Gastrocnemius medialis (tissue), 4 donors: ENCODE measurements at places on chromosomes 16 and 17. TPM values are rescaled to one million over a fixed set of nuclear protein-coding genes. Genes with fewer than 3 reads are reported as not detected.

DNA sequence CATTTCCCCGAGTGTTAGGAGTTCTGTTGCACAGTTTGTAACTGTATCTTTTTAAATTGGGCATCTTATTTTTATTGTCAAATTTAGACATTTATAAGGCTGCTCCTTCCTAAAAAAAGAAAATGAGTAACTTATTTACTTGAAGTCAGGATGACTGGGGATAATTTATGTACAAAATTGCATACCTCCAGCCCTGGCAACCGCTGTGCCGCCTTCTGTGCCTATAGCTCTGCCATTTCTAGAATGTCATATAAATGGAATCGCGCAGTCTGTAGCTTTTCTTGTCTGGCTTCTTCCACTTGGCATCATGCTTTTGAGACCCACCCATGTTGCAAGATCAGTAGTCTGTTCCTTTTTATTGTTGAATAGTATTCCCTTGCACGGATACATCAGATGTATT, 29.0 kb upstream of the GAA start:
- H3K27me3 ChIP-seq: no peaks in the 10 kb centered on the region
- H3K4me1 ChIP-seq: peaks cover 6% of the 10 kb centered on the region
- no peak overlapping the region for H3K4me3 ChIP-seq
- DNase-seq: no peak
- peak overlapping the region; percentile 83 for H3K27ac ChIP-seq
- H3K36me3 ChIP-seq: no peaks in the 10 kb centered on the region

GRCh38 chr17:29835435-29836351, 94.3 kb downstream of the SSH2 start:
- no peaks in the 10 kb centered on the region for H3K36me3 ChIP-seq
- peaks cover 4% of the 10 kb centered on the region for H3K4me1 ChIP-seq
- H3K4me3 ChIP-seq: no peak overlapping the region
- H3K27ac ChIP-seq: no peak overlapping the region

GRCh38 chr17:17890773-17891759, 54.3 kb upstream of the SREBF1 start:
- no peaks in the 10 kb centered on the region for H3K27me3 ChIP-seq
- no peak overlapping the region for H3K4me3 ChIP-seq
- H3K27ac ChIP-seq: no peak overlapping the region
- H3K36me3 ChIP-seq: peaks cover 6% of the 10 kb centered on the region

- no peaks in the 10 kb centered on the region for H3K36me3 ChIP-seq
- no peaks in the 10 kb centered on the region for H3K27me3 ChIP-seq
- no peak overlapping the region for H3K4me3 ChIP-seq
- H3K4me1 ChIP-seq: peaks cover 9% of the 10 kb centered on the region
- no peak for DNase-seq
- no peak overlapping the region for H3K27ac ChIP-seq
Measured at GRCh38 chr17:57528058-57528451, 217.0 kb downstream of the CCDC182 start.

DNA sequence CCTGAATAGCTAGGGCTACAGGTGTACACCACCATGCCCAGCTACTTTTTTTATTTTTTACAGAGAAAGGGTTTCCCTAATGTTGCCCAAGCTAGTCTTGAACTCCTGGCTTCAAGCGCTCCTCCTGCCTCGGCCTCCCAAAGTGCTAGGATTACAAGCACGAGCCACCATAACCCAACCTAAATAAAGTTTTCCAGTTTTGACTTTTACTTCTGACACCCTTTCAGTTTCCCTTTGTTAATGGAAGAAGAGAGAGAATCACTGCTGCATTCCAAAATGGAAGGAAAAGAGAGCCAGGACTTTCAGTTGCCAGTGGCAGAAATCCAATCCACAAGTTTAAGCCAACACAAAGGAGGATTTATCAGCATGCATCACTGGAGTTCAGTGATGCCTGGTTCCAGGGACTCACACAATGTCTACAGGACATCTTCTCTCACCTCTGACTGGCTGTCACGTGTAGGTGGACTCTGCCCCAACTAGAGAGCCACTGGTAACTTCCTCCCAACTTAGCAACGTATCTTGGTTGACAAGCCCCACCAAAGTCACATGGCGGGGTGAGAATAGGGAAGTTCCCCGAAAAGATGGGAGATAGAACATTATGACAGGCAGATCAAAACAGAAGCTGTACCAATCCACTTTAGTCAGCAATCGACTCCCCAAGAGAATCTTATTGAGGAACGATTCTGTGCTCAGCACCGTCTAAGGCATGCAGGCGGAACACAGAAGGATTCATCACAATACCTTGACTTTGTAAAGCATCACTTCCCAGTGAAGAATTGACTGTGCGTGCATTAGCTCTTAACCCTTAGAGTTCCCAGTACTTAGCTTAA, 46.5 kb downstream of the GAS7 start:
- DNase-seq: peak; percentile 41
- no peak overlapping the region for H3K4me3 ChIP-seq
- H3K27me3 ChIP-seq: no peaks in the 10 kb centered on the region
- H3K36me3 ChIP-seq: no peaks in the 10 kb centered on the region

DNA sequence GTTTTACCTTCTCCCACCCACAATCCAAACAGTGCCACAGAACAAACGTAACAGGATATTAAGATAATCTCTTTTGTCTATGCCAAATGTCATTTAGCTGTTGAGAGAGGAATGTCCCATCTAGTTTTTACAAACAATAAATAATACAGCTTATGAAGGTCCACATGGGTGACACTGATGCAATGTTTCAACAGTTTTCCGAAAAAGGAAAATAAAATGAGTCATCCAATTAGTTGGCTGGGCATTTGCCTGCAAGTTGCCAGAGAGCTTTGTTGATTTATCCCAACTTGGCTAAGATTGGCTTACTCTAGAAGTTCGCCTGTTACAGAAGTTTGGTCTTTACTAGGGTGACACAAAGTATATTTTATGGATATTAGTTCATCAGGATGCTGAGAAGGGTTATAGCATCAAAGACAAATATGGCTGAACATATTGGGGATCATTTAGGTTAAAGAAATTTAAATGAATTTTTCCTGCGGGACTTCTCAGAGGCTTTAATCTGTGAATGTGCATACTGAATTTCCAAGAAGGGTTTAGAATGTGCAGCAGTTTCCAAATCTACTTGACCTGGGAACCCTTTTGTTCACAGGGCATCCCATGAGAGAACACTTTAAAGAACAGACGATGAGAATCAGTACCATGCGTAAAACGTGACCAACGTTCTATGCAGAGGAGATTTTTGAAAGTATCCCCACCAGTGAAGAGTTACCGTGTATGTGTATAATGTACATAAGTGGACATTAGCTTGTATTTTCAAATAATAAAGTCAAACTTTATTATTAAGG, 73.1 kb downstream of the CDH13 start:
- peaks cover 51% of the 10 kb centered on the region for H3K4me1 ChIP-seq
- no peaks in the 10 kb centered on the region for H3K36me3 ChIP-seq
- no peaks in the 10 kb centered on the region for H3K27me3 ChIP-seq
- peak overlapping the region; percentile 2 for H3K4me3 ChIP-seq

- no peaks in the 10 kb centered on the region for H3K27me3 ChIP-seq
- H3K4me1 ChIP-seq: no peaks in the 10 kb centered on the region
- H3K4me3 ChIP-seq: no peak overlapping the region
- DNase-seq: no peak
- H3K27ac ChIP-seq: no peak overlapping the region
- H3K36me3 ChIP-seq: no peaks in the 10 kb centered on the region
Measured at GRCh38 chr16:15894571-15895374, 6.4 kb upstream of the CEP20 start.

- no peak overlapping the region for H3K27ac ChIP-seq
- peaks cover 20% of the 10 kb centered on the region for H3K4me1 ChIP-seq
- no peaks in the 10 kb centered on the region for H3K36me3 ChIP-seq
- H3K27me3 ChIP-seq: no peaks in the 10 kb centered on the region
- H3K4me3 ChIP-seq: no peak overlapping the region
Measured at GRCh38 chr17:27338536-27338985, 44.6 kb downstream of the WSB1 start.

GRCh38 chr16:24544640-24545039, 5.3 kb downstream of the RBBP6 start:
- H3K36me3 ChIP-seq: no peaks in the 10 kb centered on the region
- peak overlapping the region; percentile 87 for H3K4me3 ChIP-seq
- no peaks in the 10 kb centered on the region for H3K27me3 ChIP-seq
- DNase-seq: no peak
- peaks cover 49% of the 10 kb centered on the region for H3K4me1 ChIP-seq

GRCh38 chr16:69270831-69271230, 40.3 kb upstream of the VPS4A start:
- no peak overlapping the region for H3K4me3 ChIP-seq
- no peaks in the 10 kb centered on the region for H3K27me3 ChIP-seq
- peak overlapping the region; percentile 16 for H3K27ac ChIP-seq
- no peak for DNase-seq

- no peaks in the 10 kb centered on the region for H3K36me3 ChIP-seq
- H3K27ac ChIP-seq: peak overlapping the region; percentile 81
- DNase-seq: no peak
- no peaks in the 10 kb centered on the region for H3K27me3 ChIP-seq
- H3K4me1 ChIP-seq: peaks cover 26% of the 10 kb centered on the region
- peak overlapping the region; percentile 28 for H3K4me3 ChIP-seq
Measured at GRCh38 chr16:79362300-79362970, 238.1 kb downstream of the MAF start.

The SEPTIN12 gene
- not detected for total RNA-seq

The MYH11 gene
- 57.7 TPM for total RNA-seq
